Type B pancreatic cell (in vitro differentiated cells): ENCODE measurements at places on chromosomes 1 and 21.

GRCh38 chr1:30756545-30757351, 826 bp downstream of the LAPTM5 start:
- no peaks in the 10 kb centered on the region for H3K36me3 ChIP-seq
- H3K27ac ChIP-seq, result peak overlapping the region; percentile 48
- no peak for DNase-seq

- H3K27me3 ChIP-seq, result peaks cover 17% of the 10 kb centered on the region
- H3K4me1 ChIP-seq, result no peaks in the 10 kb centered on the region
- no peak for DNase-seq
- no peak overlapping the region for H3K4me3 ChIP-seq
- H3K27ac ChIP-seq, result no peak overlapping the region
Observed at GRCh38 chr1:38308780-38309179, 262.2 kb upstream of the POU3F1 start.

- no peak for DNase-seq
- H3K27ac ChIP-seq, result no peak overlapping the region
- peaks cover 19% of the 10 kb centered on the region for H3K27me3 ChIP-seq
- no peaks in the 10 kb centered on the region for H3K36me3 ChIP-seq
- no peak overlapping the region for H3K4me3 ChIP-seq
Observed at GRCh38 chr1:33815061-33815460, 48.8 kb upstream of the HMGB4 start.

- H3K27ac ChIP-seq, result no peak overlapping the region
- no peak overlapping the region for H3K4me3 ChIP-seq
- no peak for DNase-seq
- H3K27me3 ChIP-seq, result peaks cover 11% of the 10 kb centered on the region
- peaks cover 15% of the 10 kb centered on the region for H3K4me1 ChIP-seq
Observed at GRCh38 chr1:41838266-41838665, 80.5 kb downstream of the HIVEP3 start.

GRCh38 chr1:202662081-202662480, 48.2 kb downstream of the SYT2 start:
- H3K27me3 ChIP-seq, result peaks cover 45% of the 10 kb centered on the region
- H3K27ac ChIP-seq, result no peak overlapping the region
- DNase-seq, result no peak

DNA sequence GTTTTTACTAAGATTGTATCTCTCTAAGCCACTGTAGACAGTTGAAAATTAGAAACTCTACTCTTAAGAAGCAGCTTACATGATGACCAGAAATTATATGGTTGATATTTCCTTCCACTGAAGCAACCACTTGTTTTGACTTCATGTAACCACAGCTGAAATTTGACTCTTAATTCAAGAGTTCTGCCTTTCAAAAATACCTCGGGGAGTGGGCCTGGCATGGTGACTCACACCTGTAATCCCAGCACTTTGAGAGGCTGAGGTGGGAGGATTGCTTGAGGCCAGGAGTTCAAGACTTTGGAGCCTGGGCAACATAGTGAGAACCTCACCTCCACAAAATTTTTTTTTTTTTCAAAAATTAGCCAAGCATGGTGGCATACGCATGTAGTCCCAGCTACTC, 4.3 kb downstream of the AMPD1 start:
- no peak overlapping the region for H3K4me3 ChIP-seq
- H3K4me1 ChIP-seq, result no peaks in the 10 kb centered on the region
- H3K27me3 ChIP-seq, result peaks cover 30% of the 10 kb centered on the region
- no peak for DNase-seq
- H3K36me3 ChIP-seq, result no peaks in the 10 kb centered on the region

GRCh38 chr1:107925565-107925964, 39.4 kb downstream of the VAV3 start:
- H3K36me3 ChIP-seq, result no peaks in the 10 kb centered on the region
- no peak for DNase-seq
- no peak overlapping the region for H3K4me3 ChIP-seq
- peaks cover 3% of the 10 kb centered on the region for H3K27me3 ChIP-seq
- H3K4me1 ChIP-seq, result peaks cover 5% of the 10 kb centered on the region
- H3K27ac ChIP-seq, result no peak overlapping the region

GRCh38 chr1:227762231-227762911, 27.1 kb downstream of the SNAP47 start:
- no peaks in the 10 kb centered on the region for H3K4me1 ChIP-seq
- H3K27ac ChIP-seq, result no peak overlapping the region
- H3K36me3 ChIP-seq, result peaks cover 18% of the 10 kb centered on the region
- H3K4me3 ChIP-seq, result no peak overlapping the region
- H3K27me3 ChIP-seq, result peaks cover 4% of the 10 kb centered on the region

- peak overlapping the region; percentile 97 for H3K4me3 ChIP-seq
- peak overlapping the region; percentile 97 for H3K27ac ChIP-seq
Observed at GRCh38 chr1:151401125-151401788, 1.9 kb downstream of the PSMB4 start.

DNA sequence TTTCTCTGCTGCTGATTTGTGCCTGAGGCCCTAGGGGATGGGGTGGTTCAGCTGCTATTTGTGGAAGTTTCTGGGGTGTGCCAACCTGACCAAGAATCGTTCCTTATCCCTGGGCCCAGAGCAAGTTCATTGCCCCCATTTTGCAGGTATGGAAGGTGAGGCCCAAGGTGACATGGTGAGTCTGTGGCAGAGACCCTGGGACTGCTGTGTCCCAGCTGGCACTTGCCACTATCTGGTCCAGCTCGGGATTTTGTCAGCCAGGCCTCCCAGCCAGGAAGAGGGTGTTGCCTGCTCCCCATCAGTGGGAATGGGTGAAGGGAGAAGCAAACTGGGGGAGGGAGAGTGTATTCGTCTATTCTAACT, 18.9 kb upstream of the LRP8 start:
- no peak overlapping the region for H3K4me3 ChIP-seq
- DNase-seq, result no peak
- no peak overlapping the region for H3K27ac ChIP-seq
- no peaks in the 10 kb centered on the region for H3K36me3 ChIP-seq
- H3K4me1 ChIP-seq, result no peaks in the 10 kb centered on the region

- peaks cover 20% of the 10 kb centered on the region for H3K4me1 ChIP-seq
- no peaks in the 10 kb centered on the region for H3K27me3 ChIP-seq
- DNase-seq, result no peak
- no peak overlapping the region for H3K4me3 ChIP-seq
- no peaks in the 10 kb centered on the region for H3K36me3 ChIP-seq
Observed at GRCh38 chr1:176604461-176604860, 141.5 kb downstream of the PAPPA2 start.

DNA sequence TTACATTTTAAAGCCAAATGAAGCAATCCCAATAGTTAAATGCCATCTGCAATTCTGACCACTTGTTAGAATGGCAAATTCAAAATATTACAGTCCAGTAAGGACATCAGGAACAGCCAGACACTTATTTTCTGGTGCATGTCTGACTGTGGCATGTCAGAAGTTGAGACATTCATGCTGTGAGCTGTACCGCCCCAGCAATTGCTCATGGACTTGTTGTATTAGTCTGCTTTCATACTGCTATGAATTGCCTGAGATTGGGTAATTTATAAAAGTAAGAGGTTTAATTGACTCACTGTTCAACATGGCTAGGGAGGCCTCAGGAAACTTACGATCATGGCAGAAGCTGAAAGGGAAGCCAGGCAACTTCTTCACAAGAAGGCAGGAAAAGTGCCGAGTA, 19.1 kb downstream of the DDAH1 start:
- peaks cover 21% of the 10 kb centered on the region for H3K4me1 ChIP-seq
- H3K4me3 ChIP-seq, result no peak overlapping the region
- DNase-seq, result no peak
- H3K27me3 ChIP-seq, result no peaks in the 10 kb centered on the region
- peaks cover 4% of the 10 kb centered on the region for H3K36me3 ChIP-seq
- H3K27ac ChIP-seq, result no peak overlapping the region

DNA sequence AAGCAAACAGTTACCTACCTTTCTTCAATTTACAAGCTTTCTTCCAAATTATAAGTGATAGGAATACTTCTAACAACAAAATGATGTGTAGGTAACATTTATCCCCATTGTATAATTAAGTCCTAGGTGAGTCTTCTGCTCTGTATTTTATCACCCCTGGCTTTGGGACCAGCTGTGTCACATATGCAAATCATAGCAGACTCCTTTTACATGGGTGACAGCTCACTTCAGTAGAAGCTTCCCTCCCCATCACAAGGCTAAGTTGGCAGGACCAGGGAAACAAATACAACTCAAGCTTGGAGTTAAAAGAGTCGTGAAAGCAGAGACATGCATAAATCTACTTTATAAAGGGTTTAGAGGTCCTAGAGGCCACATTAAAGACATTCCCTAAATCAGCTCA, 121.1 kb upstream of the RUNX1 start:
- H3K27ac ChIP-seq, result no peak overlapping the region
- H3K27me3 ChIP-seq, result no peaks in the 10 kb centered on the region
- no peak for DNase-seq
- H3K4me3 ChIP-seq, result no peak overlapping the region

DNA sequence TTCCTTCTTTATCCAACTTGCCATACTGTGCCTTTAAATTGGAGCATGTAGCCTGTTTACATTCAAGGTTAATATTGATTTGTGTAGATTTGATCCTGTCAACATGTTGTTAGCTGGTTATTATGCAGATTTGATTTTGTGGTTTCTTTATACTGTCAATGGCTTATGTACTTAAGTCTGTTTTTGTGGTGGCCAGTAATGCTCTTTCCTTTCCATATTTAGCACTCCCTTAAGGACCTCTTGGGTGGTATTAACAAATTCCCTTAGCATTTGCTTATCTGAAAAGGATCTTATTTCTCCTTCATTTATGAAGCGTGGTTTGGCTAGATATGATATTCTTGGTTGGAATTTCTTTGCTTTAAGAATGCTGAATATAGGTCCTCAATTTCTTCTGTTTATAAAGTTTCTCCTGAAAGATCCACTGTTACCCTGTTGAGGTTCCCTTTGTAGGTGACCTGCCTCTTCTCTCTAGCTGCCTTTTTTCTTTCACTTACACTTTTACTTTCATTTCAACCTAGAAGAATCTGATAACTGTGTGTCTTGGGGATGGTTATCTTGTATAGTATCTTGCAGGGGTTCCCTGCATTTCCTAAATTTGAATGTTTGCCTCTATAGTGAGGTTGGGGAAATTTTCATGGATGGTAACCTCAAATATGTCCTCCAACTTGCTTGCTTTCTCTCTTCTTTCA, 86.9 kb upstream of the NEGR1 start:
- H3K4me3 ChIP-seq, result no peak overlapping the region
- no peaks in the 10 kb centered on the region for H3K36me3 ChIP-seq
- no peak overlapping the region for H3K27ac ChIP-seq
- no peak for DNase-seq
- no peaks in the 10 kb centered on the region for H3K4me1 ChIP-seq

DNA sequence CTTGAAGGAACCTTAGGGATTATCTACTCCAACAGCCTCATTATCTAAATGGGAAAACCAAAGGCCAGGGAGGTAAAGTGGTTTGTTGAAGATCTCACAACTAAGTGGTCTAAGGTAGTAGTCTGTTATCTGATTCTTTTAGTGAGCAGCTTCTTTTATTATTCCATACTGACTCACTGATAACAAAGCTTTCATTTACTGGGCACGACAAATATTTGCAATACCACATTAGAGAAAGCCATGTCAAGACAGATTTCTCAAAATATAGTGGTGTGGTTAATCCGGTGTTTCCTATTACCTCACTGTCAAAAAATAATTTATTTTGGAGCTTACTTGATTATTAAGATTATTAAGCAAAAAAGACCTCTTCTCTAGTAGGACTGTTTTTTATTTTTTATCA, 369.1 kb downstream of the S1PR1 start:
- no peak overlapping the region for H3K27ac ChIP-seq
- no peaks in the 10 kb centered on the region for H3K36me3 ChIP-seq
- H3K4me1 ChIP-seq, result no peaks in the 10 kb centered on the region
- H3K4me3 ChIP-seq, result no peak overlapping the region
- H3K27me3 ChIP-seq, result peaks cover 7% of the 10 kb centered on the region

DNA sequence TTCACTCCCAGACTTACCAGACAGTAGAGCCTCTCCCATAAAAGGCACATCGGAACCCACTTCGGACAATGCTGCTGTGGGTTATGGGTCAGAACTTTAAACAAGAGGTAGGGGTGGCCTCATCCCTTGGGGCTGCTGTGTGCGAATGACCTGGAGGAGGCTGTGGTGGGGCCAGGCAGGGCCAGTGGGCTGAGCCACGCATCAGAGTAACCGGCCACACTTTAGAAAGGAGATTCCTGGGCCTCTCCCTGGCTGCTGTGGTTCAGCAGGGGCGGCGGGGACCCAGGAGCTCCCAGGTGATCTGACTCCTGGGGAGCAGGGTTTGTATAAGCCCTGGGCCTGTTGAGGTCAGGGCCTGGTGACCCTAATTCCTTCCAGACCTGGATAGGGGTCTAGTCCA, 110.2 kb upstream of the C1orf174 start:
- peaks cover 4% of the 10 kb centered on the region for H3K4me1 ChIP-seq
- H3K27me3 ChIP-seq, result peaks cover 14% of the 10 kb centered on the region
- no peak overlapping the region for H3K27ac ChIP-seq

- no peak overlapping the region for H3K4me3 ChIP-seq
- H3K27me3 ChIP-seq, result no peaks in the 10 kb centered on the region
- peaks cover 22% of the 10 kb centered on the region for H3K4me1 ChIP-seq
- no peak for DNase-seq
- peak overlapping the region; percentile 69 for H3K27ac ChIP-seq
- H3K36me3 ChIP-seq, result peaks cover 9% of the 10 kb centered on the region
Observed at GRCh38 chr1:24344090-24344742, 25.1 kb downstream of the GRHL3 start.

DNA sequence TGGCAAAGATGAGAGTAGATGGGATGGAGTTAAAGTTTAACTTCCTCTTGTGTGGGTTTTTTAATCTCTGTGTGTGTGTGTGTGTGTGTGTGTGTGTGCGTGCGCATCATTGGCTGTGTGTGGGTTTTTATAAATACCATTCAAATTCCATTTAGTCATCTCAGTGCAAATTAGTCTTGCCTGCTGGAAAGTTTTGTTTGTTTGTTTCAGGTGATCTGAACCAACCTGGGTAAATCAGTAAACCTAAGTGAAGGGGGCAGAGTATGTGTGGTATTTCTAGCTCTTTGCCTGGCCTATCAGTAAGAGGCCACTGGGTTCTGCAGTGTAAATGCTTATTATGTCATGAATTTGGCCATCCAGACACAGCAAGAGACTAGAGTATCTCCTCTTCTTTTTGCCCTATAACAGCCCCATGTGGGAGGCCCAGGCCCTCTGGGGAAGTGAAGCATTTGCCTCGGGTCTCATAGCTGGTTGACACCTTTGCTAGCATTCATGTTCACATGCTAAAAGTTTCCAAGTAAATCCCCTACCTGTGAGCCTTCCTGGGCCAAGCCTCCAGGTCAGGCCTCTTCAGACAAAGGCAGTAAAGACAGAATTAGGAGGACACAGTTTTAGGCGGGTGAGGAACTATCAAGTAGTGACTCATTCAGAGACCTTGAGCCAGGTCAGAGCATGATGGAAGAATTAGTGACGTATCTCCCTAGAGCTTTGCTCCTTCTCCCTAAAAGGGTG, 14.7 kb downstream of the INTS3 start:
- H3K4me1 ChIP-seq, result peaks cover 14% of the 10 kb centered on the region
- H3K4me3 ChIP-seq, result no peak overlapping the region
- H3K27me3 ChIP-seq, result no peaks in the 10 kb centered on the region

- DNase-seq, result no peak
- H3K4me3 ChIP-seq, result no peak overlapping the region
- H3K36me3 ChIP-seq, result no peaks in the 10 kb centered on the region
- H3K27ac ChIP-seq, result no peak overlapping the region
Observed at GRCh38 chr1:11487196-11487751, 8.3 kb downstream of the DISP3 start.
